GM12878 (cell line): ENCODE measurements at places on chromosomes 5 and 9.

- DNase-seq = no peak
Observed at GRCh38 chr9:83291196-83291595, 228.3 kb upstream of the RASEF start.

GRCh38 chr9:137325799-137326198, 23.7 kb upstream of the NRARP start:
- DNase-seq = no peak

DNA sequence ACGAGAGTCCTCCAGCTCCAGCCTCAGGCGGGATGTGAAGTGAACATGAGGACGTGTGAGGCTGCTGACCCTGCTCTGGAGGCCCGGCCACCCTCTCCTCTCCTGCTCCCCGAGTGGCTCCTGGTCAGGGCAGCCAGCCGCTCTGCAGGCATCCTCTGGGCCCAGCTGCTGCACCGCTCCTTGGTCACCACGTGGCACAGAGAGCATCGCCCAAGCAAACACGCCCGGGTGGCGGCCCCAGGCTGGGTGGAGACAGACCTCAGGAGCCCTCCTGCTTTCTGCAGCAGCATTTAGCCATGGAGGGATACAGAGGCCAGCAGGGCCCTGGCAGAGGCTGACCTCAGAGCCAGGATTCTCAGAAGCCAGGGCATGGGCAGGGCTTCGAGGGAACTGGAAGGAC, 69.7 kb upstream of the SARDH start:
- no peak for DNase-seq

GRCh38 chr5:103827976-103828375, 265.4 kb upstream of the NUDT12 start:
- DNase-seq = no peak

GRCh38 chr9:93480728-93481324, 27.4 kb upstream of the FAM120AOS start:
- no peak for DNase-seq

- DNase-seq = no peak
Observed at GRCh38 chr5:121027636-121028035, 563.5 kb downstream of the PRR16 start.
